ENCODE measurements at places on chromosomes 5 and 9.

GRCh38 chr9:13718086-13718485, 438.6 kb upstream of the MPDZ start:
- no peak for DNase-seq

- DNase-seq: no peak
These were observed 1162.5 kb upstream of the DMAC1 start for GRCh38 chr9:8962084-8962483.

GRCh38 chr9:80175286-80176150, 603.8 kb downstream of the TLE4 start:
- no peak for DNase-seq

GRCh38 chr5:86525622-86526021, 92.1 kb upstream of the COX7C start:
- DNase-seq: no peak

- no peak for DNase-seq
These were observed 90.9 kb upstream of the COX7C start for GRCh38 chr5:86526811-86527348.

DNA sequence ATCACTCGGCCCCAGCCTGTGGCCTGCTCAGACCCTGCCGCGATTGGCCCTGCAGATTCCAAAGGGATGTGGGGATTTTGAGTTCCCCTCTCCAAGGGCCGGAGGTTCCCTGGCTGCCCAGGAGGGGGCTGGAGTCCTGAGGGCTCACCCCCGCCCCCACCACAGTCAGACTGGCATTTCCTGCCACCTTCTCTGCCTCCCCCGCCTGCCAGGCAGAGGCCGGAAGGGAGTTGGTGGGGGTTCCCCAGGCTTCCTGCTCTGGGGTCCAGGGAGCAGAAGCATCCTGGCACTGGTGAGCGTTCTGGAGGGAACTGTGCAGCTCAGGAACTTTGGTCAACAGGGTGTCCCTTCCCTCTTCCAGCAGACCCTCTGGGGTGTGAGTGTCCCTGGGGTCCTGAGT, 70.6 kb downstream of the RXRA start:
- peak; percentile 66 for DNase-seq

GRCh38 chr9:21331676-21332402, 3.4 kb downstream of the KLHL9 start:
- no peak for DNase-seq

DNA sequence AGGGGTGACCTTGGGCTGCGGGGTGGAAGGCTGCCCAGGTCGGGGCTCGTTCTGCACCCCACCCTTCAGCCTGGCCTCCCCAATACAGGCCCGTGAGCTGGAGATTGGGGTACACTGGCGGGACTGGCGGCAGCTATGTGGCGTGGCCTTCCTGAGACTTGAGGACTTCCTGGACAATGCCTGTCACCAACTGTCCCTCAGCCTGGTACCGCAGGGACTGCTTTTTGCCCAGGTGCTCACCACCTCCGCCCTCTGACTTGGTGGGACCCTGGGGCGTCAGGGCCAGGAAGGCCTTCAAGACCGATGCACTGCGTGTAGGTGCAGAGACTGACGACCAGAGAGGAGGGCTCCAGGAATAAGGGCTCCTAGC, 10.5 kb downstream of the ZDHHC12 start:
- no peak for DNase-seq

- DNase-seq: peak; percentile 51
These were observed 48.2 kb downstream of the ROPN1L start for GRCh38 chr5:10489810-10490426.

GRCh38 chr5:91849069-91849468, 466.0 kb upstream of the ARRDC3 start:
- DNase-seq: no peak

- DNase-seq: no peak
These were observed 195.3 kb downstream of the FBXL7 start for GRCh38 chr5:15695215-15695731.

DNA sequence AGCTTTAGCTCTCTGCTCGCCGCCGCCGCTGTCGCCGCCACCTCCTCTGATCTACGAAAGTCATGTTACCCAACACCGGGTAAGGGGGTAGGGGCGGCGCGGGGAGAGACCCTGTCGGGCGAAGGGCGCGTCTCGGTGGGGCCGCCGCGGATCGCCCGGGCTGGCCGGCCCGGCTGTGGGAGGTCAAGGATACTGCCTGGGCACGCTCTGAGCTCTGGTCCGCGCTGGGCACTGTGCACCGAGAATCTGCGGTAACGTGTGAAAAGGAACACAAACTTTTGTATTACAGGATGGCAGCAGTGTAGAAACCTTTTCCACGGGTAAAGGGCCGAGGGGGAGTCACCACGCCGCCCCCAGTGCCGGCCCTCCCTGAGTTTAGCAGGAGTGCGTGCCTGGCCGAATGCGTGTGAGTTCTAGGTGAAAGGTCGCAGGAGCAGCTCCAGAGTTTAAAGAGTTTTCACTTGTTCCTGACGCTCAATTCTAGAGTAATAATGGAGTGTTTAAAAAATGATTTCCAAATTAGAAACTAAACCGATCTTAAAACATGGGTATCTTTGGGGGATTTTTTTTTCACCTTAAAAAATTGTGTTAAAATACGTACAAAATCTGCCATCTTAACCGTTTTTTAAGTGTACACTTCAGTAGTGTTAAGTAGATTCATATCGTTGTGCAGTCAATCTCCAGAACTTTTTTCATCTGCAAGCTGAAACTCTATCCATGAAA, at the start of gene HSDL2:
Gene HSDL2 (plus strand): TSS at position 7 of the 723 bp plus-strand sequence. CDS start 56 bp downstream, at position 63.
- peak; percentile 61 for DNase-seq

DNA sequence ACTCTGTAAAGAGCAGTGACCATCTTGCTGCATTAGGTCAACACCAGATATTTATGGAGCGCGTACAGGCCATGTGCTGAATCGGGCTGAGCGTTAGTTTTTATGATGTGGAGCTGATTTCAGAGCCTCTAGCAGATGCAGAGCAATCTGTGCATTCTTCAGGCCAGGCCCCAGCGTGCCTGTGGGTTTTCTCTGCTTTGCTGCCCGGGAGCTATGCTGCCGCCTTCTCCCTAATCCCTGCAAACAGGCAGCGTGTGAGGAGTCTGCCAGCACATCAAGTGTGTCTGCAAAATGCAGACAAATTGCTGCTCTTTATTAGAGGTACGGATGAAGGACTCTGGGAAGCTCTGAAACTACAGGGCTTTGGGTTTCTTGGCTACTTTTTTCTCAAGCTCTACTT, 170.0 kb downstream of the NTRK2 start:
- no peak for DNase-seq

DNA sequence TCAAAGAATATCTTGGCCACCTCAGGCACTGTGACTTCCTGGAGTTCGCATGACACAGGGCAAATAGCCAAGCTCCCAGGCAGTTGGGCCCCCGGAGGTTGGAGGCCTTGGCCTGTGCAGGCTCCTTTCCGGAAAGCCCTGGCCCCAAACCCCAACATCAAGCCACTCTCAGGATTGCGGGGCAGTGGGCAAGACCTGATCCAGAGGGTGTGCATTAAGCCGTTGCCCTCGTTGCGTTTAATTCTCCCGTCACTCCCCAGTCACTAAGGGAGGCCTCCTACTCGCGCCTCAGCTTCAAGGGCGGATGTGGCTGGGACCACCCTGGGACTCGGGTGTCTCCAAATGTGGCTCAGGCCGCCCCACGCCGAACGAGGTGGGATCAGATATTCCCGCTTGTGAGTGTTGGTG, 60.1 kb downstream of the TMEM174 start:
- DNase-seq: no peak

- DNase-seq: no peak
These were observed 61.4 kb downstream of the RASA1 start for GRCh38 chr5:87329114-87329513.

GRCh38 chr9:90020276-90020871, 415.6 kb downstream of the GADD45G start:
- DNase-seq: no peak

DNA sequence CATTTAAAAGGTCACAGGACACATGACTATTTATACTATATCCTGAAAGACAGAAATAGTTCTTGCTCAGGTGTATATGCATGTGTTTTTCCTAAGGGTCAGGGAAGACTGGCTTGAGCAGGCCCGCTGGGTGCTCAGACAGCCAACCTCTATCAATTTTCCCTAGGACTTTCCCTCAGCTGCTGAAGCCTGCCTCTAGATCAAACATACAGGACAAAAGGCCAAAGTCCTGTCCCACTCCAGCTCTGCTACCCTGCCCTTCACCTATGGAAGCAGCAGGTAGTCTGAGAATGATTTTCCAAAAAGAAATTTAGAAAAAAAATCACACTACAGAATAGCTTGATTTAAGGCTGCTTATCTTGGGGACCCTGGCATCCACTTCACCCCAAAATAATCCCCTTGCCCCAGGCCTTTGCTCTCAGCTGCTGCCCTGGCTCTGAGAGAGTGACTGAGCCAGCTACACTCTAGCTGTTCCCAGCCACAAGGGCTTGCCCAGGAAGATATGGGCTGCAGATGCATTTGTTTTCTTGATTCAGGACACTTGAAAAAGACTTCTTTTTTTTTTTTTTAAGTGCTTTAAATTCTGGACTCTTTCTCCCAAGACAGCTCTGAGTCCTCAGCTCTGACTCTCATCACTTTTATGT, 42.5 kb downstream of the KLHL3 start:
- no peak for DNase-seq

DNA sequence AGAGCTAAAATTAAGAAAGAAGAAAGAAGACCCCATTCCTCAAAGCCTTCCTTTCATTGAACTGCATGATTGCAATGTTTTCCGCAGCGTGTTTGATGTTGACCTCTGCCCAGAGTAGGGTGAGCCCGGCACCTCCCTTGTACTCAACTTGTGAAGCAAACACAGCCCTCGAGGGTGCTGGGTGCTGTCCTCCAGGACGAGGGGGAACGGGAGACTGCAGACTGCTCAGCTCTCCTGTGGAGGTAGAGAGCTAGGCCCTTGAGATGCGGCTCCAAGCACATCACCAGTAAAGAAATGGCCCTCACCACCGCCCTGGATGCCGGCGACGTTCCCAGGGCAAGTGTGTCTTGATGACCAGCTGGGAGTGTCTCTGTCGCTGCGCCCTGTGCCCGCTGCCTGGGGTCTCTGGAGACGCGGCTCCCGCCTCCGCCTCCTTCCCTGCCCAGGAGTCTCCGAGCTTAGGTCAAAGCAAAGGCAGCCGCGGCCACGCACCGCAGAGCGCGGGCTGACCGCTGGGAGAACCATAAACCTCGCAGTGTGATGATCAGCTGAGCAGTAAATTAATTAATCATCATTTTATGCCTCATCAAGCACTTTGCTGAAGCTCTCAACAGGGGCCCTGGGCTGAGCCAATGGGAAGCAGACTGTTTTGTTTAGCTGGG, 108.7 kb downstream of the IRX2 start:
- DNase-seq: no peak

DNA sequence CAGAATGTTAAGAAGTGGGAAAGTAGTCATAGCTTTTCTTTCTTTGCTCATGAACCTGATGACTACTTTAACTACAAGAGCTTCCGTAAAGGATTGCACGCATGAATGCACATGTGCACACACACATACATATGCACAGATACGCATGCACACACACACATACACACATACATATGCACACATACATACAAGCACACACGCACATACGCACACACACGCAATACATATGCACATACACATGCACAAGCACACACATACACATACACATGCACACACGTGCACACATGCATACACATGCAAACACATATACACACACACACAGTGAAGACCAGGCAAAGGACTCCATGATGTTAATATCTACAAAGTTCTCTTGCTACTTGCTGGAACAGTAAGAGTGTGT, 22.9 kb downstream of the LSM11 start:
- DNase-seq: no peak

DNA sequence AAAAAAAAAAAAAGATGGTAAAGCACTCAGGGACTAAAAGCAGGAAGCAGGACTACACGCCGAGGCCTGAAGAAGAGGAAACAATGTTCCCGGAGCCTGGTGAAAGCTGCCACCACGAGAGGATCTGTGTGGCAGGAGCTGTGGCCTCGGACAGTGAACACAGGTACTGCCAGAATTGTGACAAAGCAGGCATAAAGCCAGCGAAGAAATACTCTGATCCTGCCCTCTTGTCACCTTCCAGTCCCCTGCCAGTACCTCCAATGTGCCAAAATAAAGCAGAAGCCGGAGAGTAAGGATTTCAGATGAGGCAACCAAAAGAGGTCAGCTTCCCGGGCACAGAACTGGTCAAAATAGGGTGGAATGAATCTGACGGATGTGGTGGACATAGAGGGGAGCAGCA, 211.5 kb upstream of the TARS1 start:
- DNase-seq: no peak

- DNase-seq: peak; percentile 68
These were observed 2.0 kb downstream of the RNF44 start for GRCh38 chr5:176535101-176535663.

DNA sequence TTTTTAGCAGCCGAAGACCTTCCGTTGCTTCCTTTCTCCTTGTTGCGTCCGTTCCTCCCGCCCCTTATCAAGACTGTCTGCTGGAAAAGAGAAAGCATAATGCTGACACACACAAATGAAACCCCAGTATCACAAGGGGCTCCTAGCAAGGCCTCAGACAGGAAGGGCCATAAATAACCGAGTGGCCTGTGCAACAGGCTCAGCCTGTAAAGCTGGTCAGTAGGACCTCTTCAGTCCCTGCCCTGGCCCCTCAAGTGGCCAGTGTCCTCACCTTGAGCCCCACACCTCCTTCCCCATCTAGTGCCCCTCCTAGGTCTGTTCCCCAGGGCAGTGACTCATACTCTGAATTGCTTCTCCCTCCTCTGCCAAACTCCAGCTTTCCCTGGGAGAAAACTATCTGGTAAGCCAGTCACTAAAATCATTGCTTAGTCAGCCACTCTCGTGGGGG, 174.6 kb upstream of the IL12B start:
- no peak for DNase-seq

DNA sequence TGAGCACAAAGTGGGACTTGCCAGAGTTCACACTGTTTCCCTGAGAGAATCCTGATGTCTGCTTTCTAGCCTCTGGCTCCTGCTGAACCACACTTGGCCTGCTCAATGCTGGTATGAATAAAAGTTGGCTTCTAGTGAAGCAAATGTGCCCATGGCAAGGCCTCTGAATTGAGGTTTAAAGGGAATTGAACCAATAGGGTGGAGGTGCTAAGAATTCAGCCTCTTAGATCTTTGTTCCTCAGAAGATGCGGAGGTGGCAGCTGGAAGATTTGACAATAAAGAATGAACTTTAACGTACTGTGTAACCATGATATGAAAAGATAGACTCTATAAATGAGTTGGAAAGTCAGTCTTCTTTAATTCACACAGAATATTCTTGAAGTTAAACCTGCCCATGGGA, 57.2 kb downstream of the RASGRF2 start:
- DNase-seq: no peak

DNA sequence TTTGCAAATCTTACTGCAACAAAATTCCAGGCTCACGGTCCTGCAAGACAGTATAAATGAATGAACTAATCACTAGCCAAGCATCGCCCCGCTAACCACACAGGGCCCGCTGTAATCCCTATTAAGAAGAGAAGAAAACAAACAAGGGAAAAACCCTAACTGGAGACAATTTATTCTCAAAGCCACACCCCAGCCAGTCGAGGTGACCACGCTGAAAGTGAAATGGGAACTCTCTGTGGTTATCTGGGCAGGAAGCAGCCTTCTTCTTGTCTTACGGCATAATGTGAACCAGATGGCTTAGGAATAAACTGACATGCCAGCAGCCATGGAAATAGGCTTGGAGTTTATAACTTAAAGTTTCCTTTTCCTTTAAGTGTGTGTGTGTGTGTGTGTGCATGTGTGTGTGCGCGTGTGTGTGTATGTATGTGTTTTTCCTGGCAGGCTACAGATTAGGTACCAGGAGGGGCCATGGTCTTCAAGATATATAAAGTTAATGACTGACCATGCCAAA, 120.2 kb downstream of the SEMA6A start:
- DNase-seq: peak; percentile 55

GRCh38 chr5:58462623-58463230, 2.8 kb upstream of the PLK2 start:
- DNase-seq: peak; percentile 49

- DNase-seq: peak; percentile 55
These were observed 9.1 kb downstream of the EGFL7 start for GRCh38 chr9:136671646-136672430.
